ENCODE measurements at places on chromosomes 6 and 20. TPM values are rescaled to one million over a fixed set of nuclear protein-coding genes. Genes with fewer than 3 reads are reported as not detected.

PXDC1 gene
- polyA plus RNA-seq: 20.4 TPM

DDX27 gene
- 45.7 TPM for polyA plus RNA-seq

- no peak for DNase-seq
Measured at GRCh38 chr6:125924169-125924568, 32.4 kb upstream of the HINT3 start.

GRCh38 chr6:111943726-111944125 lies 70.5 kb upstream of the FYN start:
- no peak for DNase-seq

BAK1 gene
- 23.7 TPM for polyA plus RNA-seq

All from right renal cortex interstitium (tissue), 3 donors.